ENCODE measurements at places on chromosomes 1 and 21.

DNA sequence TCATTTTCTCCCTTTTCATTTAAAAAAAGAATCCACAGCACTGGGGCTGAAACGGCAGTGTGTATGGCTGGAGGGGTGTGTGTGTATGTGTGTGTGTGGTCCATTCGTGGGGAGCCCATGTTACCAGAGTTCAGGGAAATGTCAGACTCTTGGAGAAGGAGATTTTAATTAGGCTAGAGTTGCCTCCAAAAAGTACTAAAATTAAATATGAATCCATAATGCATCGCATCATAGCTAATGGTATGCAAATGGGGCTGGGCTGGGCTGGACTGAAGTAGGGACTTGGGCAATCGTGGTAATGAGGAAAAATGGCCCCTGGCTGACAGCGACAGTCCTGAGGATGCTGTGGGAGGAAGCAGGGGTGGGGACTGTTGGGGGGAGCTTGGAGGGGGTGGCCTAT is 24.8 kb downstream of the GRIK3 start:
- no peak for DNase-seq

DNA sequence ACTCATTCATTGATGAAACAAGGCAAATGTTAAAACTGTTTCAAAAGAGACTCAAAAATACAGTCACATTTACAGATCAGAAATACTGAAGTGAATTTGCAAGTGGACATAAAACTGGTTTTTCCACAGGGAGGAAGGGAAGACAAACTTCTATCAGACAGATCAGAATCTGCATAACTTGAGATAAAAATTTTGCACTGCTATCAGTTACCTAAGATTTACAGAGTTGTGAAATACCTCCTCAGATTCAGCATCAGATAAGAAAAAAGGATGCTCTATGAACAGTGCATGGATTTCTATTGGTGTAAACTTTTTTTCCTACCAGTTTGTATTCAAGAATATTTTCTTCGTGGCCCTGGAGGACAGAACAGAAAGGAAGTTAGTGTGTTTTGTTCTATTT is 575.4 kb downstream of the RWDD3 start:
- no peak for DNase-seq

GRCh38 chr21:15472108-15473040 is 257.4 kb upstream of the USP25 start:
- no peak for DNase-seq

GRCh38 chr1:42105025-42105424 is 48.2 kb upstream of the GUCA2B start:
- no peak for DNase-seq

GRCh38 chr1:217953922-217954321 is 322.8 kb downstream of the SPATA17 start:
- no peak for DNase-seq

- no peak for DNase-seq
Observed at GRCh38 chr1:186325239-186325638, 49.8 kb downstream of the TPR start.

DNA sequence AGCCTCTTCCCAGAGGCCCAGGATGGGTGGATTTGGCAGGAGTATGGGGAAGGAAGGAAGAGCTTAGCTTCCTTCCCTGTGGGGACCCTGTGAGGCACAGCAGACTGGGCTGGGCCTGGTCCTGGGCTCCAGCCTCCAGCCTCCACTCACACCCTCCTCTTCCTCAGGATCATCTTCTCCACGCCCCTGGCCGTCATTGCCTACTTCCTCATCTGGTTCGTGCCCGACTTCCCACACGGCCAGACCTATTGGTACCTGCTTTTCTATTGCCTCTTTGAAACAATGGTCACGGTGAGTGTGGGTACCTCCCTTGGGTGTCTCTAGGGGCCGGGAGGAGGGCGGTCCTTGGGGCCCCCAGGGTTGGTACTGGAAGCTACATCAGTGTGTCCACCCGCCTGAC is 10.1 kb downstream of the MFSD2A start:
- DNase-seq, result no peak
